ENCODE measurements at places on chromosomes 2 and 18.

DNA sequence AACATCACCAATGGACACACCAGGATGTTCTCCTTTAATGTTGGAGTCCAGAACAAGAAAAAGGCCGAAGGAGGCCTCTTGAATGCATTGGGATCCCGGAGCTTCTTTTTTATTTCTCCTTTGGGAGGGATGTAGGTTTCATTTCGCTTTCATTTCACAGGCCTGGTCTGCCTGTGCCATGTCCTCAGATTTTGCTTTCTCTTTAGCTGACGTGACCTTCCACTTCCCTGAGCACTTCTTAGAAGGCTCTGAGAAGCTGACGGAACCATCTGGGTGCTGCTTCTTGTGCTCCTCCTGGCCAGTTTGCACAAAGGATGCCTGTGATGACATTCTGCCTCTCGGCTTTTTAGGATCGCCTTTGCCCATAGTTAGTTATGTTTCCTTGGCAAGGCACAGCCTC lies 15.1 kb upstream of the MBOAT2 start:
- no peak for DNase-seq

DNA sequence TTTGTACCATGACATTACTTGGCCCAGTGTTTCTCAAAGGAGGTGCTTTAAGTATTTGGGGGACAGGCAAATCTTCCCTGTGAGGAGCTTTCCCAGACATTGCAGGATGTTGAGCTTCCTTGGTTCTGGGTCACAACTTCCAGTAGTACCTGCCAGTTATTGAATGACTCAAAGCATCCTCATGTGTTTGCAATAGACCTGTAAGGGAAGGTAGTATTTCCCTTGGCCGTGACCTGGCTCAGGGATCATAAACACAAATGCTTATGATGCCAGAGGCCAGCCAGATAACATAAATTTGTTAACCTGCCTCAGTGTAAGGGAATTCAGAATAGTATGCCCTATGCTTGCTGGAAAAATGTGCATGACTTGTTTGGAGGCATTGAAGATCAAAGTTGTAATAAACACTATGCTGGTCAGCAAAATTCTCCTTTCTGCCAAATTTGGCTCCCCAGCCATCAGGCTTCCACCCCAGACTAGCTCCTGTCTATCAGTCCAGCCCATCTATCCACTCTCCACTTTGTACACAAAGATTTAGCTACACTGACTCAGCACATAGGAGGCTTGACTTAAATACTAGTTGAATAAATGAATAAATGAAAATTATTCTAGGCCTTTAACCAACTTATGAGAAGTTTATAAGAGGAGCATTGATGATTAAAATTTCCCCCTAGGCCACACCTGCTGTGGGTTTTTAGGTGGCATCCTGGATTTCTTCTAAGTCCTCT lies 102.0 kb upstream of the EFEMP1 start:
- DNase-seq = no peak

GRCh38 chr2:105744091-105744908 lies 412 bp upstream of the NCK2 start:
- peak; percentile 81 for DNase-seq

- DNase-seq = no peak
These were observed 80.6 kb downstream of the RIT2 start for GRCh38 chr18:43034683-43035500.

GRCh38 chr2:120958623-120959366 lies 223.1 kb downstream of the GLI2 start:
- DNase-seq = no peak

DNA sequence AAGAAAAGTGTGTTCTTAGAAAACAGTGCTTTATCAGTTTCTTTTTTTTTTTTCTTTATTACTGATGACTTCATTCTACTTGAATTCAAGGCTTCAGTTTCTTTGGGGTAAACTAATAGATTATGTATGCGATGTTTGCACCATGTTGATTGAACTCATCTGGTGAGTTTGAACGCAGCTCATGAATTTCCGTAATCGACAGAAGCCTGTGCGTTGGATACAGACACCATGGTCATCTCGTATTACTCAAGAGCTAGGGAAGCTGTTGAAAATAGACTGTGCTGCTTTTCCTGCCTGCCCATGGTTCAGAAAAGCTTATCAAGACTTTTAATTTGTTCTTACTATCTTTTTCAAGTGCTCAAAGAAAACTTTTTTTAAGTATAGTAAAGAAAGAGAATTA lies 185.5 kb upstream of the NRP2 start:
- no peak for DNase-seq

GRCh38 chr18:58288921-58289797 lies 245.1 kb downstream of the NEDD4L start:
- peak; percentile 17 for DNase-seq

DNA sequence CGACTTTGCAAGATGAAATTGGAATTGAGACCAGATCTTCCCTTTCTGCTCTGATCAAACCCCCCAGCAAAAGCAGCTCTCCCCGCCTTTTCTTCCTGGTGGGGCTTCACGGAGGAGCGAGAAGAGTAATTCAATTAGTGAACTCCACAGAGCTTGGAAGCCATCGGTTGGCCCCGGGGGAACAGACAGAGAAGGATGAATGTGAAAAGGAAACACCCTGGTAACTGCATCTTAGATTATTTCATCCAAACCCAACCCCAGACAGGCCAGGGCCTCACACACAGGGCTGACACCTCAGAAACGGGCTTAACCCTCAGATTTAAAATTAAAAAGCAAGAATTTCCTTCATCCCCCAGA lies 18.3 kb downstream of the SMAD7 start:
- no peak for DNase-seq

DNA sequence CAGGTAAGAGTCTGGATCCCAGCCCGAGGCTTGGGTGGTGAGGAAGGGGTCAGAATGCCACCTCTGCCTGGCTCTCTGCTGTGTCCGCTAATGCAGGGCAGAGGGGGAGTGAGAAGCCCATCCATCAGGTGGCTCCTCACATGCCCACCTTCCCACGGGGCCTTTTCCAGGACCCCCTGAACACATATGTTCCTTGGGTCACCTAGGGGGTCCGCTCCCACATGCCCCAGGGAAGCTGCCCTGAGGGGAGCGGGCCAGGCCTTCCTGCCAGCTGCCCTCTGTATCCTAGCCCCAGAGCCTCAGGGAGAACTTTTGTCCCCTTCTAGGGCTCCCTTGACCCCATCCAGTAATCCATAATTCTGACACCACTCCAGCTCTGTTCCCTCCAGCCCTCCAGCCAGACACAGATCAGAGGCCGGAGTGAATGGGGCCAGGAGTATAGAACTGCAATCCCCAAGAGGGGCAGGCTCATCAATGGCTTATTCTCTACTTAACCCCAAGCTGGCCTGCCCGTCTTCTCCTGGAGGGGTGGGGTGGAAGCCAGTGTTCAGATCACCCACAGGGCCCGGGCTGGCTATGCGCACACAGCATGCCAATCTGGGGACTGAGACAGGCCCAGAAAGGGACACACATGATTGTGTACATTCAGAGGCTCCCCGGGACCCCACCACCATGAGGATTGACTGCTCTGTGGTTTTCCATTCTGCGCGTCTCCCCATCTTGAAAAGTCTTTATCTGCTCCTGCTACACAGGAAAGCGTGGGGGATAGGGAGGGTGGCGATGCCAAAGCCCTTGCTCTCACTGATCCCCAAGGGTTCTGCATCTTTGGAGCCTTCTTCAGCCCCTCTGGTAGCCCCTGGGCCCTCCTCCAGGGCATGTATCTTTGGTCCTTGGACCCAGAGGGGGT lies 1.1 kb downstream of the EMILIN1 start:
- DNase-seq = no peak

DNA sequence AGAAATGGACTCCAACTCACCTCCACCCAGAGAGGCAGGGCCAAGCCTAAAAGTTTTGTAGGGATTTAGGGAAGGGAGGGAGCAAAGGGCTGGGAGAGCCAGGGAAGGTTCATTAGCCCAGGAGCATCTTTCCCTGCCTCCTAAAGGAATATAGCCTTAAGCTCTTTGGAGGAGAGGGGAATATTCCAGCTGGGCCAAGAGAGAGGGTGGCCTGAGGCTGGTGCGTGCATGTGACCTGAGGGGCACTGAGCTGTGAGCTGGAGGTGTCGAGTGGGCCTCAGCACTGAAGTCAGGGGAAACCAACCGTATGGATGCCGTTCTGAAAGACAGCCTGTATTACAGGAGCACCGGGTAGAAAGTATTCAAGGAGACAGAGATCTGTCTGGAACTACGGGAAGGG lies 112.6 kb downstream of the KLHL29 start:
- no peak for DNase-seq

GRCh38 chr18:12236934-12237832 lies 17.0 kb upstream of the CIDEA start:
- peak; percentile 77 for DNase-seq

DNA sequence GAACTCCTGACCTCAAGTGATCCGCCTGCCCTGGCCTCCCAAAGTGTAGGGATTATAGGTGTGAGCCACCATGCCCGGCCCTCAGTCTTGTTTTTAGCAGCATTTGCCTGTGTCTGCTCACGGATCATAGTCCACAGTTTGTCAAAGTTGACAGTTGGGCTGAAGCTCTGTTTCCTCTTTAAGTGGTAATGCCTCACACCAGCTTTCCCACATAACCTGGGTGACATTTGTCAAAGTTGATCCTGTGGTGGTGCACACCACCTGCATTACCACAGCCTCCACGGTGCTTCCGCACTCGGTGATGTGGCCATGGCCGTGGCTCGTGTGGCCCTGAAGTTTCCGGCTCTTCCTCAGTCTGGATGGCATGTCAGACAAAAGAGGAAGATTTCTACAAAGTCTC lies 27.1 kb downstream of the RAB31 start:
- DNase-seq = peak; percentile 98

DNA sequence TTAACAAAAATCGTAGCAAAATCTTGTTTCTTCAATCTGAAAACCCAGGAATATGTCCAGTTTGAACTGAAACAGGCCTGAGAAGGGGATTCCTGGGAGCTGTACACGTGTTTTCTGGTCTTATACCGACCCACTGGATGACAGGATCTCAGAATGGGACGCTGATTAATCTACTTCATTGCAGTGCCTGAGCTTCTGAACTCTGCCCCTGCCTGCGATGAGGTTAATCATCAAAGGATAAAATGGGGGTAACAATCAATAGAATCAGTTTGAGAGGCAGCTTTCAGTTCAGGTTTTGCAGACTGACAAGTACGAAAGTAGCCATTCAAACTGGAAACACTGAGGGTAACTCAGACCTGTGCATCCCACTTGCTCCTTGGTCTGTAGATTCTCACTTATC lies 273.9 kb upstream of the REV1 start:
- no peak for DNase-seq

- no peak for DNase-seq
These were observed 239.8 kb upstream of the ZEB2 start for GRCh38 chr2:144759746-144760145.

DNA sequence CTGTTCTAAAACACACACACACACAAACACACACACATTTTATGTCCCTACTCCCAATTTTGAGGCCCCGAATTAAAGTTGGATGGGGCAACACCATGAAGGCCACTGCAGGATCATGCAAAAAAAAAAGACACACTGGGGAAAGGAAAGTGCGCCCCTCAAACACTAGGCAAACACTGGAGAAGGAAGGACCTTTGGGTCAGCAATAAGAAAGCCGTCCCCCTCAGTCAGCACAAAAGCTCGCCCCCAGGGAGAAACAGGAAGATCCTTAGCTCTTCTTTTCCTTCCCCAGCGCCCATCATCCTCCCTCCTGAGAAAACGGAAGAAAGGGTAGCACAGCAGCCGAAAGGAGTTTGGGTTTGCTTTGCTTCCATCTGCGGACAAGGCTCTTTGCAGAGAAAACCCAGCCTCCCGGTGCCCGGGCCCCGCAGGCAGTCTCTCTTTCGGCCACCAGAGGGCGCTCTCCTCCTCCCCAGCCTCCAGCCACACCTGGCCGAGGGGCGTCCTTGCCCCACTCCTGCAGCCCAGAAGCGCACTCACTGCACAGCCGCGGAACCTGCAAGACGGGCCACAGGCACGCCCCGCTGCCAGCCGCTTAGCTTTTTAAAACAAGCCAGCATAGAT lies 248.5 kb downstream of the CDH20 start:
- peak; percentile 63 for DNase-seq

GRCh38 chr2:26469092-26469710 lies 8.7 kb downstream of the OTOF start:
- peak; percentile 74 for DNase-seq

GRCh38 chr2:74957886-74958273 lies 563 bp upstream of the POLE4 start:
- no peak for DNase-seq

DNA sequence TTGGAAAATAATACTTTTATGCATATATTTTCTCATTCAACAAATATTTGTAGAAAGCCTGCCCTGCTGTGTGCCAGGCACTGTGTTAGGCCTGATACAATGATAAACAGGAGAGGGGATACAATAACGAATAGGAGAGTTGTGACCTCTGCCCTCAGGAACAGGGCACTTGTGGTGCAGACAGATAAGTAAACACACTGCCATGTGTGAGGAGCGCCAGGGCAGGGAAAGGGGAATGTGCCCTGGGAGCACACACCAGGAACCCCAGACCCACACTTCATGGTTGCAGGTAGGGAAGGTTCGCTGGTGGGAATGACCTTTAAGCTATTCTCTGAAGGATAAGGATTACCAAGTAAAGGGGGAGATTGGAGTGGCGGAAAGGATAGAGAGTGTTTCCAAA lies 42.2 kb upstream of the DSC1 start:
- no peak for DNase-seq

- DNase-seq = no peak
These were observed 70.6 kb downstream of the UBR3 start for GRCh38 chr2:169897834-169898233.

- no peak for DNase-seq
These were observed 628 bp upstream of the CAPG start for GRCh38 chr2:85410584-85411404.

DNA sequence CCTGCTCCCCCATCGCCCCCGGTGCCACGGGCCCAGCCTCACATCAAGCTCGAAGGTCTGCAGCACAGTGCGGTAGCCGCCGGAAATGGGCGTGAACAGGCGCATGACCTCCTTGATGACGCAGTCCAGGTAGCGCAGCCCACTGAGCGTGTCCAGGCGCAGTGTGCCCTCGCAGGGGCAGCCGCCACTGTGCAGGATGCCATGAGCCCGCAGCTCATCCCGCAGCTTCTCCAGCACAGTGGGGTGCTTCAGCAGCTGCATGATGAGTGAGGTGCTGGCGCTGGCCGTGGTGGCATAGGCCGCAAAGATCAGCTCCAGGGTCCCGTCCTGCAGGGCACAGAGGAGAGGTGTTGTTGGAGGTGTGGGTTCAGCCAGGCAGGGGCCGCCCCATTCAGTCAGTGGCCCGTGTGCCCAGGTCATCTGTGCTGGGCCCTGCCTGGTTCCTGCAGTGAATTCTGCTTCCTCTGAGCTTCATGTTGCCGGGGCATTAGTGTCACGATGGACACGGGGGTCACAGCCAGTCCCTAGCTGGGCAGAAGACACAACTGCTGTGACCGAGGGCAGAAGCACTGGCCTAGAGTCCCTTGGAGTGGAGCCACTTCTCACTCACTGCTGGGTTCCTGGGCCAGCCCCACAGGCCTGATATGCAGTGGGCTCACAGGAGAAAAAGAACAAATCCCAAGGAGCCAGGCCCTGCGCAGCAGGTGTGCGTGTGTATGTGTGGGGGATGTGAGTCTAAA lies 14.5 kb downstream of the CYP26B1 start:
- DNase-seq = no peak

DNA sequence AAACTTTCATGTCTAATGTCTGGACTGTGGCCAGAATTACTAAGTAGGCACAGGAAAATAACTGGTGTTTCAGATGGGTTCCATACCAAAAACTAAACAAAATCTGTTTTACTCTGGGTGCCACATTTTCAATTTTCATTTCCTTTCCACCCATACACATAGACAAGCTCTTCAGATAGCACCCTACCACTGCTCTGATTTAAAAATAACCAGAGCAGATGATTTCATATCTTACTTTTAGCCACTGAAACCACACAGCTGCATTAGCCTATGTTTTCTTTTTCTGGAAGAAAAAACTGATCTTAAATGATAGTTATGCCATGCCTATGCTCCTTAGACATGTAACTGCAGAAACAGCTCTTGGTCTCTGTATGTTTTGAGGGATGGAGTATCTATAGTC lies 647.6 kb downstream of the CPS1 start:
- DNase-seq = no peak
